ENCODE measurements at places on chromosomes 5 and 9.

DNA sequence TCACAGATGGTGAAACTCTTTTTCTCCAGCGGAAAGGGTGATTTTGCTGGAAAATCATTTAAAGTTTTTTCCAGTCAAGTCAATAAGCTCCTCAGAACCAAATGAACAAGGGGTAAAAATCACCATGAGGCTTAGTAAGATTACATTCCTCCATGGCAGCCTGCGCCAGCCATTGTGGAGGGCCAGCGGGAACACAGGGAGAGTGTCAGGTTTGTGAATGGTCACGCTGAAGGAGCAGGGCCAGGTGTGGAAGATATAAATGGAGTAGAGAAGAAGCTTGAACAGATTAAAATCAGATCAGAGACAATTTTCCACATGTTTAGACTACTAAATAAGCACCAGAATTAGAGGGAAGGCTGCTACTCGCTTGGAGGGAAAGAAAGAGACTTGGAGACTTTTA is 208.8 kb downstream of the NR3C1 start:
- peak; percentile 45 for DNase-seq

DNA sequence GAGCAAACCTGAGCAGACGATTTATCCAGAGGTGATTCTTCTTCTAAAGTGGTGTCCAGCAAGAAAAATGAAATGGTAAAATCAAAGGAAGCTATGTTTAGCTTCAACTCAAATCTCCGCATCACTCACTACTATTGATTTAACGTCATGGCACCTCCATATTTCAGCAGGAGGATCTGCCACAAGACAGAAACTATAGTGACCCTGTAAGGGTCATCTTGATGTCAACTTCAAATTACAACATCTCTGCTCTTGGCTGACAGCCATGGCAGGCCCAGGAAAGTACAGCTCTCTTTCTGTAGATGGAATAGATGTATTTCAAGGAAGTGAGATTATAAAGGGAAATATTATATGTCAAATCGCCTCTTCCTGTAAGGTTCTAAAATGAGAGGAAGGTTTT is 10.1 kb upstream of the EFNA5 start:
- no peak for DNase-seq

DNA sequence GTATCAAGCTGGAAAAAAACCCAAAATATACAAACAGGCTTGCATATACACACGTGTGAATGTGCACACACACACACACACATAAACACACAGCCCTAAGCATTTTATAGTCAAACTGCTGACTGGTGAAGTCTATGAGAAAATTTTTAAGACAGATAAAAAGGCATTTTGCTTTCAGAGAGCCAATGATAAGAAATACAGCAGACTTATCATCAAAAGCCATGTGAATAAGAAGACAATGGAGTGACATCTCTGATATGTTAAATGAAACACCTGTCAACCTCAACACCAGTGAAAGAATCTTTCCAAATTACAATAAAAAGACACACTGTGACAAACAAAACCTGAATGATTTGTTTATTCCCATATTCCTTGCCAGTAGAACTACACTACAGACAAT is 233.3 kb downstream of the CDH9 start:
- no peak for DNase-seq

DNA sequence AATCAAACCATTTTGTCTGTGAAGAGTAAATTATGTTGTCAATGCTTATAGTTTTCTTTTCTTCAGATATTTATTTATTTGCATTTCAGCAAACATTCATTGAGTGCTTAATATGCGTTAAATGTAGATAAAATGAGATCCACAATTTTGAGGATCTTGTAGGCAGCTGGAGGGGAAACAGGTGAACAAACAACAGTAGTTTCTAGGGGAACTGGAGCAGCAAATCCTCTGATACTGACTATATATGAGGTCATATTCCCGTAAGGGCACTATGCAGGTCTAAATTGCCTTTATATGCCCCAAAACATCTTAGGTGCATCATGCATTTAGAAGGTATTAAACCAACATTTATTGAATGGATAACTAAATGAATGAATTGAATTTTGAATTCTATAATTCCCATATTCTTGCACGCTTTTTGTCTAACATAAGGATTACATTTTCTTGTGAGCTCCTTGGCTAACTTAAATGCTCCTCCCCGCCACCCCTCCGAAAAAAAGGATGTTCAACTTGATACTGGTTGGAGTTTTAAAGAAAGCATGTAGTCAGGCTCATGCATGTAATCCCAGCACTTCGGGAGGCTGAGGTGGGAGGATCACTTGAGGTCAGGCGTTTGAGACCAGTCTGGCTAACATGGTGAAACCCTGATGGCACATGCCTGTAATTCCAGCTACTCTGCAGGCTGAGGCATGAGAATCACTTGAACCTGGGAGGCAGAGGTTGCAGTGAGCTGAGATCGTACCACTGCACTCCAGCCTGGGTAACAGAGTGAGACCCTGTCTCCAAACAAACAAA is 299.8 kb downstream of the TMEM38B start:
- DNase-seq: no peak

DNA sequence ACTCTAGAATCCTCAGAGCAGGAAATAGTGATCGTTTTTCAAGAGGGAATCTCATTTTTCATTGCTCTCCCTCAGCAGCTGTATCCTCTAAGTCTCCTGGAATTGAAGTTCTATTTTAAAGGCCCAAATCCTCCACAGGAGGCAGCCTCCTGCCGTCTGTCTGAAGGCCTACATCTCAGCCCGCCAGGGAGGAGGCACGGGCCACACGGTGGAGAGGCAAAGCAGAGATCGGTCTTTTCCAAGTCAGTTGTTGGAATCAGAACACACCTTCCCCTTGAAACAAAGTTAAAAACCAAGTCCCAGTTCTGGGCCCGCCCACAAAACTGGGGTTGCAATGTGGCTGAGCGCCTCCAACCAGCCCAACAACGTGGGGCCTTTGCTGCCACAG is 68.7 kb downstream of the RAPGEF1 start:
- no peak for DNase-seq

DNA sequence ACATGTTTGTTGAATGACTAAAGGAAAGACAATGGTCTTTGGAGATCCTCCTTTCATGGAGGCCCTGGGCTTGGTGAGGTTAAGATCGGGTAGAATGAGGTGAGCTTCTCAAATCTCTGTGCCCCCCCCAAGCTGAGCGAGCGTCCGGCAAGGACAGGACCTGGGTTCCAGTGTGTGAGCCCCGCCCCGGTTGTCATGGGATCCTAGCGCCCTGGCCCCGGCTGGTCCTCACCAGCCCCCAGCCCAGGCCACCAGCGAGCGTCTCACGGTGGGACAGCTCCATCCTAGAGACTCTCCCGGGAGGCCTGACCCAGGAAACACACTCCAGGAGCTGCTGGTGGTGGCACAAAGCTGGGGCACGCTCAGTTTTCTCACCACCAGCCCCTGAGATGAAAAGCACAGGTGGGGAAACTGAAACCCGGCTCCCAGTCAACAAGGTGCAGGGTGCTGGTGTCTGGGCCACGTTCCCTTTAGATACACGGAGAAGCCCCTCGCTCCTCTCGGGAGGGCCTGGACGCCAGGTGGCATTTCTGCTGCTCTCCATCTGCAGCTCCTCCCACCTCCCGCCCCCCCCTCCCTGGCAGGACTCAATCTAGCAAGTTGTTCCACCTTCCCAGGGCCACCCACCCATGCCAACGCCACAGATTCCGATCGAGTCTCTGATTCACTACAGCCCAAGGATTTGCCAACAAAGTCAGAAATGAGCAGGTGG is 131.3 kb upstream of the PPP1R26 start:
- DNase-seq: no peak

- DNase-seq: no peak
Observed at GRCh38 chr9:3018691-3019230, 174.9 kb upstream of the PUM3 start.

- no peak for DNase-seq
Observed at GRCh38 chr5:173232499-173233346, 2.3 kb downstream of the NKX2-5 start.

DNA sequence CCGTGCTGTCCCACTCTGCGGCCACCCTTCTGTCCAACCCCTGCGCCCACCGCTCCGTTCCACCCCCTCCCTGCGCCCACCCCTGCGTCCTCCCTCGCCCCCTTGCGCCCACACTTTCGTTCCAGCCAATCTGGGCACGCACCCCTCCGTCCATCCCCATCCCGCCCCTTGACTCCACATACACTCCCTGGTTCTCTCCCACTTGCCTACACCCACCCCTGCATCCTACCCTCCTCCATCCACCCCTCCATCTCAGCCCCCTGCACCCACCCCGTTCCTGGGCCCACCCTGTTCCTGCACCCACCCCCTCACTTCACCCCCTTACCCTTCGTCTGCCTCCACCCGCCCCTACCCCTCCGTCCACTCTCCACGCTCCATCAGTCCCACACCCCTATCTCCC is 7.0 kb downstream of the ADAMTS13 start:
- DNase-seq: no peak

GRCh38 chr9:100884518-100884917 is 144.0 kb upstream of the PLPPR1 start:
- no peak for DNase-seq

GRCh38 chr9:33375841-33376321 is 26.5 kb downstream of the AQP7 start:
- DNase-seq: no peak

DNA sequence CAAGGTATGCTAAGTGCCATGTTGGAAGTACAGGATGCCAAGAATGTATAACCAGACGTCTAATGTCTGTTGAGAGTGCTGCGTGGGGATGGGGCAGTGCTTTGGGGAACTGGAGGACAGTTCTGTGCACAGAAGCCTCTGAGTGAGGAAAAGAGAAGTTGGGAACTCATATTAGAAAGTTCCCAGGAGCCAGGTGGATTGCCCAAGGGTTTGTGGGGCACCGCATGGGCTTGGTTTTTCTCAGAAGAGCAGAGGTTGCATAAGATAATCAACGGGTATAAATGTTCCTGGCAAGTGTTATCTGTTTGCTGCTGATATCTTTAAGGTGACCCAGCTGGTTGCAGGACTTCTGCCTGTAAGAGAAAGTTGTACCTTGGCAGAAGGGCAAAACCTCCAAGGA is 13.1 kb downstream of the HRH2 start:
- no peak for DNase-seq

Data from muscle of arm (tissue), 14 donors.